Stimulated activated CD8-positive, alpha-beta memory T cell treated with anti-CD3 and anti-CD28 coated beads, Interleukin-2, amount 100 ng/mL, for 1 hour (primary cell): ENCODE measurements at places on chromosomes 7 and 10.

- no peak for DNase-seq
These were observed 108.6 kb upstream of the ARID5B start for GRCh38 chr10:61792921-61793320.

DNA sequence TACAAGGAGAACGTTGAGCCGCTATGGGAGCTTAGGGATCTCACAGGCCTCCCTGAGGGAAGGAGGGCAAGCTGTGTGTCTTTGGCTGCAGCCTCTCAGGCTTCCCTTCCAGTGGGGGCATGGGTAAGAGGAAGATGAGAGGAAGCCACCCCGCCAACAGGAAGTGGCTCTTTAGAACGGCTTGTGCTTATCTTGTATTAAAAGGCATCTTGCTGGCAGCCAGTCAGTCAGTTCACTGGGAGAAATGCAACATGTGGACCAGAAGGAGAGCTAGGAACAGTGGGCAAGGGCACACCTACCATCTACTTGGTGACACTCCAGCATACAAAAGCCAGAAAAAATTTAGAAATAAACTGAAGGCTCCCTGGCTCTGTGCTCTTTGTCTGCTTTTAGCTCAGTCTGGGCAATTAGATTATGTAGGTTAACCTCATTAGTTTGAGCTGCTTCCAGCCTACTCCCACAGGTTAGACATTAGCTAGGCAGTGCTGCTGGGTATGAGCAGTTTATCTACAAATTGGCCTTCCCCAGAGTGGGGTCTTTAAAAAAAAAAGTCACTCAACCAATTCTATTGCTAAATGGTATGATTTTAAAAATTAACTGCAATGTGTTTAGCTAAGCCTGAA lies 595.9 kb downstream of the KCNMA1 start:
- DNase-seq: no peak

- no peak for DNase-seq
These were observed 142.6 kb upstream of the LRRN3 start for GRCh38 chr7:110948280-110948679.

- no peak for DNase-seq
These were observed 87.2 kb downstream of the RNF216 start for GRCh38 chr7:5694221-5694754.

- DNase-seq: no peak
These were observed 9.0 kb upstream of the FKBP9 start for GRCh38 chr7:32948202-32948601.

- DNase-seq: no peak
These were observed 3.0 kb downstream of the LAMB1 start for GRCh38 chr7:107999779-108000560.

DNA sequence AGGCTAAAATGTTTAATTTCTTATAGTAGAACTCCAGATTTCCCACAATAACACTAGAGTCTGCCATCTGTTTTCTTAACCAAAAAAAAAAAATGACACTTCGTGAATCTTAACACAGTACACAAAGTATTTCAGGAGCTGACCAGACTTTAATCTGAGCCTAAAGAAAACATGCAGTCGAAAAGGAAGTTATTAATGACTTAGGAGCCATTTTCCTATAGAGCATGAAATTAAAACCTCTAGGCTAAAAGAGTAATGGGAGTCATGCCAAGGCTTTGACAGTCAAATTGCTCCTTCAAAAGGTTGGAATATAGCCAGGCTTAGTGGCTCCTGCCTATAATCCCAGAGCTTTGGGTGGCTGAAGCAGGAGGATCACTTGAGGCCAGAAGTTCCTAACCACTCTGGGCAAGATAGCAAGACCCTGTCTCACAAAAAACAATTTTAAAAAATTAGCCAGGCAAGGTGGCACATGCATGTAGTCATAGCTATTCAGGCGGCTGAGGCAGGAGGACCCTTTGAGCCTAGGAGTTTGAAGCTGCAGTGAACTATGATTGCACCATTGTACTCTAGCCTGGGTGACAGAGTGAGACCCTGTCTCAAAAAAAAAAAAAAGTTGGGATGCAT lies 13.6 kb downstream of the MICU1 start:
- no peak for DNase-seq

DNA sequence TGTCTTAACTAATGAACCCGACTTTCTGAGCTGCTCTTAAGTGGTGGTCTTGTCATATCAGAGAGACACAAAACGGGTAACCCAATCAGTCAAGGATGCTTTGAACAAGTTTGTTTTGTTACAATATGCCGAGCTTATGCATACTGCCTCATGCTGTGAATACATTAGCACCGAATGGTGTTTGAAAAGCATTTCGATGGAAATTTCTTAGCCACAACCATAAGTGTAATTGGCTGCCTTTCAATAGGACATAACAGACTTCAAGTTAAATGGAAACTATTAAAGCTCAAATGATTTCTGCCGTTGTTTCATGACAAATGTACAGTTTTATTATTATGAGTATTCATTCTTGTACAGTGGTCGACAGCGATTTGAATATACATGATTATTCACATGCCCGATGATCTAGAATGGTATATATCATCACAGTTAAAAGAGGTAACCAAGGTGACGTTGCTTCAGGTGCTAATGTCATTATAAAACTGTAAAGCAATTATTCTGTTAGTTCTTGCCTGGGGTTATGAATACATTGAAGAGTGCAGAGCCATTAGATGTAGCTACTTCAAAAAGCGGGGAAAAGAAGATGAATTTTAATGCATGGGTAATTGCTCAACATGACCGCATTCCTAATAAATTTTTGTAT lies 118.8 kb downstream of the EBF3 start:
- DNase-seq: no peak

DNA sequence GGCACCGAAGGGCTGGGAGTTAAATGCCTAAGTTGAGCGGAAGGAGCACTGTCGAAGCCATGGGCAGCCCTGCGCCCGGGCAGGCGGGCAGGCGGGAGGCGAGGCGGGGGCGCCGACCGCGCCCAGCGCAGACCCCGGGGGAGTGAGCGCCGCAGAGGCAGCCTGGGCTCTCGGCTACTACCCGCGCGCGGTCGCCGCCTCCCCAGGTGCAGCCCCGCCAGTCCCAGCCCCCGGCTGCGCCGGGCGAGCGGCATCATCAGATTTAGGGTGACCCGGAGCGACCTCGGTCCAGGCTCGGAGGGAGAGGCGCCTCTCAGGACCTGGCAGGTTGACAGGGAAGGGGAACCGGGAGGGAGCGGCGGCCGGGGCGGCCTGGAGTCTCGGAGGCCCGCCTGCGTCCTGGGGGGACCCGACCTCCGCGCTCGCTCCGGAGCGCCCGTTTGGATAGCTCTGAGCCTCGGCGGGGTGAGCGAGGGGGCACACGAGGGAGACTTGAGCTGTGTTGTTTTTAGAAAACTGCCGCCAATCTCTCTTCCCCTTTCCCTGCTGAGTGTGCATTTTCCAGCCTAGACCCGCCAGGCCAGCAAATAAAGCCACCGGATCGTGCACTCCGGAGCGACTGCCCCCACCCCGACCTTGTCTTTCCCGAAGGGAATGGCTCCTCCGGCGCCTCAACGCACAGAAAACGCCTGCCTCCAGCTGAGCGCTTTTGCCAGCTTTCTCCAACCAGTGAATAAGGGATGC lies 2.3 kb upstream of the NRP1 start:
- no peak for DNase-seq

DNA sequence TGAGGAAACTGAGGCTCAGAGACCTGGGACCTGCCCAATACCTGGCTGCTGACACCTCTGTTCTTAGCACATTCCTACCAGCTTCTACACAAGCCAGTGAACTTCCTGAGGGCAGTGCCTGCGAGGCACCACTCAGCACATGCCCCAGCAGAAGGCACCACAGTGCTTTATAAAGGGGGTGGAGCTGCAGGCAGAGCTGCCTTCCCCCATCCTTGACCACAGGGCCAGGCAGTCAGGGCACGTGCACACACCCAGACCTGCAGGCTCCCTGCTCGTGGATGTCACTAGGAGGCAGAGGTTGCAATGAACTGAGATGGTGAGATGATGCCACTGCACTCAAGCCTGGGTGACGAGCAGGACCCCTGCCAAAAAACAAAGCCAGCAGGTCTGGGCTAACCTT lies 39.2 kb upstream of the TUBB8 start:
- DNase-seq: no peak

- no peak for DNase-seq
These were observed 264.0 kb upstream of the CDC14C start for GRCh38 chr7:48660306-48660870.

DNA sequence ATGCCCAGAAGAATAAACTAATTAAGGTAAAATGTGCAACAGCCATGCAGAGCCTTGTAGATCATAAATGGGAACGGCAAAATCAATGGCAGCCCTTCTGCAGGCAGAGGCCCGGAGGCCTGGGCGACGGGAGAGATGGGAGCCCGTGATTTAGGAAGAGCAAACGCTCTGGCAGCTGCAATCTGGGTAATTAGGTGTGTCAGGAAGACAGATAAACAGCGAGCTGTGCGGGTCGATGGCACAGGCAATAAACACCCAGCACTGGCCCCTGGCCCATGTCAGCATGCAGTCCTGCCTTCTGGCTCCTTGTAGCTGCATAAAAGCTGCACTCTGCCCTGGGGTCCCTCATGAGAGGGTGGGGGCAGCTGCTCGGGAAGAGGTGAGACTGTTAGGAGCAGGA lies 78.0 kb downstream of the GOLGA7B start:
- DNase-seq: no peak

GRCh38 chr7:140045697-140046096 lies 17.1 kb downstream of the PARP12 start:
- no peak for DNase-seq

DNA sequence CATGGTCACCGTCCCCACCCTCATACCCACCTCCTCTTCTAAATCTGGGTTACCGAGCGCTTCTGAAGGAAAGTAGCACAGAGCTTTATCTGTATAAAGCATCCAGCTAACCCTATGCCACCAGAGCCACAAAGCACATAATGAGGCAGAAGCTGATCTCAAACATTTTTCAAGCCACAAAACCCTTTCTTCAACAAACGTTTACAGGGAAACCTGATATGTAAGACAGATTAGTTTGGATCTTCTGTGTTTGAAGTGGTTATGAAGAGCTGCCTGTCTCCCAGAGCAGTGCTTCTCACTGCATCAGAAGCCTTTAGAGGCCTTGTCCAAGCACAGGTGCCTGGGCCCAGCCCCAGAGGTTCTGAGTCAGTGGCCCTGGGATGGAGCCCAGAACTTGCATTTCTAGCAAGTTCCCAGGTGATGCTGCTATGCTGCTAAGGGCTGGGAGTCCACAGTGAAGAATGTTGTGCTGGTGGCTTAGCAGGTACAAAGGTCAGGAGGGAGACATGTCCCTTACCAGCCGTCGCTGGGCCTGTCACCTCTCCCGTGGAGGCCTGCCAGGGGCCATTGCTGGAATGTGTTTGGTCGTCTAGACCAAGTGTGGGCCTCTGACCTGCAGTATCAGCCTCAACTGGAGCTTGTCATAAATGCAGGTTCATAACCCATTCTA lies 90.4 kb downstream of the TAF3 start:
- DNase-seq: no peak

DNA sequence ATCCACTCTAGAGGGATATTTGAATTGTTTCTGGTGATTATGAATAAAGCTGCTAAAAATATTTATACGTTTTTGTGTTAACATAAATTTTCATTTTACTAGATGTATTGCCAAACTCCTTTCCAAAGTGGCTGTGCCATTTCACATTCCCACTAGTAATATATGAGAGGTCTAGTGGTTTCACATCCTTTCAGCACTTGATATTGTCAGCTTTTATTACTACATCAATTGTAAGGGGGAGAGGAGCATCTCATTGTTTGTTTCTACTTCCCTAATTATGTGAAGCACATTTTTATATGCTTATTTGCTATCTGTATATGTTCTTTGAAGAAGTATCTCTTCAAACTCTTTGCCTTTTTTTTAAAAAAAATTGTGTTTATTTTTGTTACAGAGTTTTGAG lies 184.5 kb downstream of the ADK start:
- DNase-seq: no peak

DNA sequence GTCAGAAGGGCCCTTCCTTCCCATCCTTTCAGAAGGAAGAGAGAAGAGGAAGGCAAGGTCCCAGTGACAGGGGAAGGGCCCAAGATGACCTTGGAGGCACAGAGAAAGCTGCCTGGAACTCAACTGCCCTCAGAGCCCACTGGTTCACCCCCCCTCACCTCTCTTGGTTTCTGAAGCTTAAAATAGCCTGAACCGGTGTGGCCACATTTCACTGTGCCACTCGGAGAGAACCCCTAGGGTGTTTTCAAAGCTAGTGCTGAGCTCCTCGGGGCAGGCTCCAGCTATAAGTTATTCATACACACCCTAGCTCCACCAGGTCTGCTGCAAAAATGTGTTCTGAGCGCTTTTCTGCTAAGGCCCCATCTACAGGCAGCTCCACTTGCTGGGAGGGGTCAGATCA lies 60.9 kb upstream of the ADRB1 start:
- no peak for DNase-seq

DNA sequence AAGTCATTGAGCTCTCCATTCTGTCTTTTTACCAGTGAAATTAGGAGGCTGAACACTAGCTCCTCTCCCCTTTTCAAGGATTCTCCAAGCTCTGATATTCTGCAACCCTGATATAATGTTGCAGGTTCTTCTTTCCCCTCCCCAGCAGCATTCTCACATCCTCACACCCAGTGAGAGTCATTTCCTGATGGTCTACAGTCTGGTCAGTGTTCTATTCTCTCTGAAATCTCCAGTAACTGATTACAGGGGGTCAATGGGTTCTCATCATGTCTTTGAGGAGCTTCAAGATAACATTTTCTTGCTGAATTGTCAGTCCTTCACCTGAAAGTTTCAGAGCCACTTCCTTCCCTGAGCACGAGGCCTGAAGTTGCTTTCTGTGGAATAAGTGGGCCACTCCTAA lies 299.4 kb downstream of the PTEN start:
- DNase-seq: no peak

DNA sequence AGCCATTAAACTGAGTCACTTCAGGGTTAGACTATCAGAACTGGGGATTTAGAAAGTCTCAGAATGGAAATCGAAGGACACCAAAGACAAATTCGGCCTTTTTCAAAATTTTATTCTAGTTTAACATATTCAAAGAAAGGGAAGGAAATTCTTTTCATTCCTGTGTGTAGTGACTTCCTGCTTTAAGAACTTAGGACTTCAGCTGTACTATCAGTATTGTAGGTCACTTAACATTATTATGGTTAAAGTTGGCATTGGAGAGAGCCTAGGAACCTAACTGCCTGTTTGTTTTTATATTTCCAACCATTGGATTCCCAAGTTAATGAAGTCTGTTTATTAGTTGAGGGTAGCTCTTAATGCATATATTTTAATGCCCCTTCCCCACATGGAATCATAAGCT lies 63.7 kb downstream of the PTEN start:
- no peak for DNase-seq

- DNase-seq: no peak
These were observed 4.2 kb upstream of the RPEL1 start for GRCh38 chr10:103241262-103242011.

DNA sequence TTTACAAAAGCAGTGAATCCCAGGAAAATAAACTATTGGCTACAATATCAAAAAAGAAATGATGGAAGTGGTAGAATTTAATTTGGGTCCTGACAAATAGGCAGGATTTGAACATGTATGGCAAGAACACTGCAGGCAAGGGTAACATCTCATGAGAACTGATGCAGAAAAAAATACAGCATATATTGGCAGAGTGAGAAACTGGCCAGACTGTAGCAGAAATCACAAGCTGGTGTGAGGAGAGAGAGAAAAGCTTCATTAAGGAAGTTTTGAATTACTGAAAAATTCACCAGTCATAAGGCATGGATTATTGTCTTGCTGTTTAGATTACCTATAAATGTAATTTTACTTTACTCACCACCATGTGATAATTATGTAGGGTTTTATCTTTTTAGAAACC lies 77.4 kb downstream of the ZEB1 start:
- no peak for DNase-seq

- no peak for DNase-seq
These were observed 56.8 kb downstream of the CLIP2 start for GRCh38 chr7:74345970-74346369.

- DNase-seq: no peak
These were observed 224.7 kb downstream of the GLRX3 start for GRCh38 chr10:130360826-130361311.
